RWPE1 (cell line): ENCODE measurements at places on chromosomes 5 and 9.
A peak's percentile ranks its signal among the peaks of the same experiment; 100 is the strongest.

DNA sequence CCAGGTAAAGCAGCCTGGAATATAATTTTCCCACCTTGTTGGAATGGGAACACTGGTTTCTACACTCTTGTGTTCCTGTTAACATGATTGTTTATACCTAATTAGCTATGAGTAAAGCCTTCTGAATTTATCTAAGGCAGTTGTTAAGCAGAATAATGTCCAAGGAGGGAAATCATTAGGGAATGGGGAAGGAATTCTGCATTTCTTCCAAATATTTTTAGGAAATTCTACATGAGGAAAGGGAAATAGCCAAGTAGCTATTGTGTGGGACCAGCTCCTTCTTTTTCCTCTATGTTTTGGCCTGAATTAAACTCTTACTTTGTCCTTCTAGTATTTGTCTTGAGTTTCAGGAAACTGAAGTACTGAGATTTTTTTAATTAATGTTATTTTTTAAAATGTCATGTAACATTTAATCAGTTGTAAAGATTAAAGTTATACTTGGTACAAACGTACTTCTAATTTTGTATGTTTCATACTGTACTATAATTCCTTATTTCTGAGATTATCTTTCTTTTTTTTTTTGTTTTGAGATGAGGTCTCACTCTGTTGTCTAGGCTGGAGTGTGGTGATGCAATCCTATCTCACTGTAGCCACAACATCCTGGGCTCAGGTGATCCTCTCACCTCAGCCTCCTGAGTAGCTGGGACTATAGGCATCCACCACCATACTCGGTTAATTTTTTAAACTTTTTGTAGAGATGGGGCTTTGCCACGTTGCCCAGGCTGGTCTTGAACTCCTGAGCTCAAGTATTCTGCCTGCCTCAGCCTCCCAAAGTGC is 28.5 kb downstream of the ANKDD1B start:
- DNase-seq = no peak

DNA sequence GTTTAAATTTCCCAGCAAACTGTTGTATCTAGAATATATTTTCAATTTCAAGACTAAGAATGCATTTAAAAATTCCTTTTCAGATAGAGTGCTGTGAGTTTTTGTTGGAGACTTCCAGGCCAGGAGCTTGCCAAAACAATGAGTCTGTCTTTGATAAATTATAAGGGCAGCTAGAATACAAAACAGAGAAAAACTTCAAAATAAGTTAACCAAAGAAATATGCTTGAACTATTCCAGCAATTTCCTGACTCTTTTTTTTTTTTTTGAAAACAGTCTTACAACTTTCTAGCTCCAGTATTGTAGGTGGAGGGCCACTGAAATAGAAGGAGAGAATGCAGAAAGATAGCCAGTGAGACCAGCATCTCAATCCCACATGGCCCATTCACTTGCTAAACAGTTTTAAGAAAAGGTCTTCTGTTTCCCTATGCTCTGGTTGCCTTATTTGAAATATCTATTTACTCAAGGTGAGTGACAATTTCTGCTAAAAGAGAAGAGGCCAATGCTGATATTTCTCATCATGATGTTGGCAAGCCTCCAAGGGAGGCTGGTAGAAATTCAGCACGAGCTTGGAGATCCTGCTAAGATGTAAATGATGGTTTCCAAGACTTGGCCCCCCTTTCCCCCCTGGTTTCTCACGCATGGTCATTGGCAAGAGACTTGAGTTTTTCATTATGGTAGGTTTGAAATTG is 103.2 kb downstream of the USP20 start:
- no peak for DNase-seq

GRCh38 chr9:211557-211956 is 3.1 kb upstream of the DOCK8 start:
- DNase-seq = no peak

DNA sequence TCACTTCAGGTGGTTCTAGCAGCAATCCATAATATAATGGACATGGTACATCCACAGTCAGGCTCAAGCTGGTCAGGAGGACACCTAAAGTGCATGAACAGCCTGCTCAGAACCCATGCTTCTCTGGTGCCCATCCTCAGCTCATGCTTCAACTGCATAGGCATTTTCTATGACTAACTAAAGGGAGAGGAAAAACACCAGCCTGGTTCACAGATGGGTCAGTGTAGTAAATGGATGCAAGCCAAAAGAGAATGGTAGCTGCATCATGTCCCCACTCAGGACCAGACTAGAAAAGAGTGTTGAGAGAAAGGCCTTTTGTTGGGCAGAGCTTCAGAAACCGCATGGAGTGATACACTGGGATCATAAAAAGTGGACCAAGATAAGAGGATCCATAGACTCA is 556.6 kb downstream of the TLE1 start:
- DNase-seq = no peak

DNA sequence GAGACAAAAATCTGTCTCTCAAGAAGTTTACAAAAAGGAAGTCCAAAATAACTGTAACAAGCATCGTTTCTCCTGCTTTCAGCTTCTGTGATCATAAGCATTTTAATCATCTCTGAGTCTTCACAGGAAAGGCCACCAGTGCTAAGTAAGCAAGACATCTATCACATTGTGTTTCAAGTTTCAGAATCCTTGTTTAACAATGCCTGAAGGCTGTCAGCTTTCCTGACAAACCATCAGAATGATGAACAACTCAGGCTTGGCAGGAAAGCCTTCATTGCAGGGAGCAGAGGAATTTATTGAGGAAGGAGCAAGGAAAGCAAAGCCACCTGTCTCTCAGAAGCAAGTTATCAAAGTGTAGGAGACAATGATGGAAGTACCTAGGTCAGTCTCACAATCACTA is 143.5 kb upstream of the DAPK1 start:
- no peak for DNase-seq

- no peak for DNase-seq
Observed at GRCh38 chr5:170097934-170098333, 7.8 kb upstream of the FOXI1 start.

- DNase-seq = no peak
Observed at GRCh38 chr5:134095887-134096589, 18.4 kb upstream of the TCF7 start.

GRCh38 chr9:120099065-120099464 is 480.9 kb downstream of the CDK5RAP2 start:
- DNase-seq = no peak

- peak; percentile 5 for DNase-seq
Observed at GRCh38 chr9:75797085-75797580, 93.3 kb upstream of the PCSK5 start.

- DNase-seq = no peak
Observed at GRCh38 chr9:115374724-115375268, 256.8 kb upstream of the TNC start.

DNA sequence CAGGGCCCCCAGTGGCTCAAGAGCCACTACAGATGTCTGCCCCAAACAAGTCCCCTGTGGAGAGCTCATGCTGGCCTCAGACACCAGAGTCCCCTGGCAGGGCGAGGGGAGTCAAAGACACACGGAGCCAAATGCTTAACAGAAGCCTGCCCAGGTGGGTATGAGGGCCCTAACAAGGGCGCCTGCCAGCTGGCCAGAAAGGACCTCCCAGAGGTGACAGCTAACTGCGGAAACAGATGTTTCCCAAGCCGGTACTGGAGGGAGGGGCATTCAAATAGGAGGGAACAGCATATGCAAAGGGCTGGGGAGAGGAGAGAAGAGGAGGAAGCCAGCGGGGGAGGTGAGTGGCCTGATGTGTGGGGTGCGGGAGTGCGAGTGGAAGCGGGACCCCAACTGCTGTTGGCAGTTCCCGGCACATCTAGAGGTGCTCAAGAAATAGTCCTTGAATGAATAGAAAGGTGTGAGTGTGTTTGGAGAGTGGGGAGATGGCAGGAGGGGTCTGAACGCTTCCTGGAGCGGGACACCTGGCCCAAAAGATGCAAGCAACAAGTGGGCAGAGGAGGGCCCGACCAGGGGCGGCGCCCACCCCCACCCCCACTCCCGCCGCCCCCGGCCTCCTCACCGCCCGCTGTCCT is 824 bp downstream of the MXD3 start:
- DNase-seq = no peak

- DNase-seq = no peak
Observed at GRCh38 chr5:132408965-132409364, 39.5 kb downstream of the SLC22A5 start.

- DNase-seq = no peak
Observed at GRCh38 chr9:77018969-77019235, 553 bp upstream of the FOXB2 start.

DNA sequence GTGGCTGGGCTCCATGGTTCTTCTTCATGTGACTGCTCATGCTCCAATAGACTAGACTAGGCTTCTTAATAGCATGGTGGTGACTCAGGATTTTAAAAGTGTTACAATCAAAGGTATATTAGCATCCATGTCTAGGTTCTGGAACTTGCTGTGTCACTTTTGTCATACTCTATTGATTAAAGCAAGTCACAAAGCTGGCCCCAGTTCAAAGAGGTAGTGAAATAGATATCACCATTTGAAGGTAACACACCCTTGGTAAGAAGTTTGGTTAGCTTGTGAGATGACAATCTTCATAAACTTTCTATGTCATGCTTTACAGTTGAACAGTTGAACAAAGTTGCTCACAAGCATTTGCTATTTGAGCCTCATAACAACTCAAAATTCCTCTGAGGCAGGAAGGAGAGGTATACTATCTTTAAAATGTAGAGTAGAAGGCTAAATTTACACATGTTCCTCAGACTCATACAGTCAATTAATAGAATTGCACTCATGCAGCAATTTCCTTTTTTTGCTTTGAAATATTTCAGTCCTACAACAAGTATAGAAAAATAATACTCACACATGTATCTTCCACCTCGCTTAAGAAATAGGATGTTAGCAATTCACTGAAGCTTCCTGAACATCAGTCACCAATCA is 56.8 kb upstream of the TMEM252 start:
- no peak for DNase-seq

DNA sequence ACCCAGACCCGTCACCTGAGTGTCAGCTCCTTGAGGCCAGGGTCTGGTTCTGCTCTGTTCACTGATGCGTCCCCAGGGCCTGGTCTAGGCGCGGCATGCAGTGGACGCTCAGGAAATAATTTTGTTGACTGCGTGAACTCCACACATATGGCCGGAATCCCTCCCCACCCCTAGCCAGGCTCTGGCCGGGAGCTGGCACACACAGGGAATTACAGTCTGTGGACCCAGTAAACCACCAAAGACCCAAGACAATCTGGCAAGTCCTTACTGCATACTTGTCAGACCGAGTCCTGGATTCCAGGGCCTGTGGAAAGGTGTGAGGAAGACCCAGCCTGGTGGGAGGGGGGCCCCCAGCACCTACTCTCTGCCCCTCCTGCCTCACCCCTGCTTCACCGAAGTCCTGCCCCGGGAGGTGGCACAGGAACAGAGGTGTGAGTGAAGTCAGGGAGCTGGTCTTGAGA is 113.0 kb upstream of the IER5L start:
- no peak for DNase-seq

- DNase-seq = no peak
Observed at GRCh38 chr5:124738681-124739633, 7.5 kb downstream of the ZNF608 start.
